Endothelial cell (in vitro differentiated cells): ENCODE measurements at places on chromosomes 7 and 10.

DNA sequence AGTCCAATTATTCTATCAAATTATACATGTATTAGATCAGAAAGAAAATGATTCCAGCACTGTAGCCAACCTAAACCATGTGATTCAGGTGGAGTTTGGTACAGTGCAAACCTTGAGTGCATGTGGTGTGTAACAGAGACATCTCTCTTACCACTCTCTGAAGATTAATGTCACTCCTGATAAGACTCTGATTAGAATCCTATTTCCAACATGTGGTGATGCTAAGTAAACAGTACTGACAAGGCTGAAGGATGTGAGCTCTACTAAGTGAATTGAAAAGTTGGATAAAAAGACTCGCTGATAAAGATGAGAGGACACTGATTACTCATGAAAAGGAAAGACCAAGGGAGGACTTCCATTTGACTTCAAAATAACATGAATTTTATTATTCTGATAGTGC lies 232.0 kb downstream of the SDK1 start:
- no peak for DNase-seq

DNA sequence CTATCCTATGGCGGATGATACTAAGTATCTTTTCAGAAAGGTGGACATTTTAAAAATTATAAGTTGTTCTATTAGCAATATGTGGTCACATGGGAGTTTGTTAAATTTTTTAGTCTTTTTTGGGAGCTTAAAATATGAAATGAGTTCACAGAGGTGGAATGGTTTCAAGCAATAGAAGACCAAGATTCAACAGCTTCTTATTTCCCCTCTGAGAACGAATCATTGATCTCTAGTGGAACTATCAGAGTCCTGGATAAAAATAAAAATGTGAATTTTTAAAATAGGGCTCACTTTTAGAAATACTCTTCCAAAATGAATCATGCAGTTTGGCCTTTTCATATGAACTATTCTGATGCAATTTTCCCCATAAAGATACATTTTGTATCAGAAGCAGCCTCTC lies 467.7 kb upstream of the KLF6 start:
- DNase-seq = no peak

DNA sequence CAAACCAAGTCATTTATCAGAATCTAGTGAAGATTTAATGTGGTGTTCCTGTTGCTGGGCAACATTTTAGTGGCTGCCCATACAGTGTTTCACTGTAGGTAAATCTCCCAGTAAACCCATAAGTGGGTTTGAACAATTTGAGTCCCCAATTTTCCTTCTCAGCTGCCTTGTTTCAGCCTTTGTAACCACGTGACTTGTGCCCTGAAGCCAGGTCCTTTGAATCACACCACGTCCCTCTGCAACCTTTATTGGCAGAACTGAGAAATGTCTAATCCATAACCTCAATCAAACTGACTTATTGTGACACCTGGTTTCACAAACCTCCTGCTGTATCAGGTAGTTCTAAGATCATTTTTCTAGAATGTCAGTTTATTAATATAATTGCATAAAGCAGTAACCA lies 30.1 kb downstream of the SND1 start:
- DNase-seq = no peak

GRCh38 chr10:79938728-79939406 lies 10.0 kb downstream of the SFTPD start:
- peak; percentile 22 for DNase-seq

DNA sequence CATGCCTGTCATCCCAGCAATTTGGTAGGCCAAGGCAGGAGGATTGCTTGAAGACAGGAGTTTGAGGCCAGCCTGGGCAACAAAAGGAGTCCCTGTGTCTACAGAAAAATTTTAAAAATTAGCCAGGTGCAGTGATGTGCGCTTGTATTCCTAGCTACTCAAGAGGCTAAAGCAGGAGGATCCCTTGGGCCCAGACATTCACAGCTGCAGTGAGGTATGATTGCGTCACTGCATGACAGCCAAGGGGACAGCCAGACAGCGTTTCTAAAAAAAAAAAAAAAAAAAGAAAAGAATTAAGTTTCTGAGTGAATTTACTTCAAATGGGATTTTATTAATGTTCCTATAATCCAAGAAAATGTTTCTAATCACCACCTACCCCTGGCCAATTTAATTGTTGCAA lies 87.4 kb upstream of the RNF148 start:
- DNase-seq = no peak

DNA sequence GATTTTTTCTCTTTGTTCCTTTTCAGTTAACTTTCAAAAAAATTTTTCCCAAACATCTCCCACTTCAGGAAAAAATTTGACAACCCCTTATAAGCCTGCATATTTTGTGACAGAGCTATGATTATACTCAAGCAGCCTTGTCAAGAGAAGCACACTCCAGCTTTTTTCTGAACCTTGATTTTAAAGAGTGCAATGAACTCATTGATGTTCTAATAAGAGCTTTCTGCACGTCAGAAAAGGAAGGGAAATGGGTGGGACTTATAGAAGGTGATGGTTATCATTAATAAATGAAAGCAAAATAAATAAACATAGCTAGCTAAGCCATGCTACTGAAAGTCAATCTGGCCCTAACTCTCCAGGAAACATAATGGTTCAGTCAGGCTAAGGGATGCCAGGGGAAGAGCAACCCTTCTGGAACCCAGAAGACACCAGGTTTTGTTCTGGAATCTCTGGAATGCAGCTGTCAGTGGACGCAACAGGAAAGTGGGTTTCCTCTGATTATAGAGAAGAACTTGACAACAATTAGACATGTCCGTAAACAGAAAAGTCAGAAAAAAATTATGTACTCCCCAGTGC lies 76.1 kb downstream of the NHLRC2 start:
- DNase-seq = no peak

DNA sequence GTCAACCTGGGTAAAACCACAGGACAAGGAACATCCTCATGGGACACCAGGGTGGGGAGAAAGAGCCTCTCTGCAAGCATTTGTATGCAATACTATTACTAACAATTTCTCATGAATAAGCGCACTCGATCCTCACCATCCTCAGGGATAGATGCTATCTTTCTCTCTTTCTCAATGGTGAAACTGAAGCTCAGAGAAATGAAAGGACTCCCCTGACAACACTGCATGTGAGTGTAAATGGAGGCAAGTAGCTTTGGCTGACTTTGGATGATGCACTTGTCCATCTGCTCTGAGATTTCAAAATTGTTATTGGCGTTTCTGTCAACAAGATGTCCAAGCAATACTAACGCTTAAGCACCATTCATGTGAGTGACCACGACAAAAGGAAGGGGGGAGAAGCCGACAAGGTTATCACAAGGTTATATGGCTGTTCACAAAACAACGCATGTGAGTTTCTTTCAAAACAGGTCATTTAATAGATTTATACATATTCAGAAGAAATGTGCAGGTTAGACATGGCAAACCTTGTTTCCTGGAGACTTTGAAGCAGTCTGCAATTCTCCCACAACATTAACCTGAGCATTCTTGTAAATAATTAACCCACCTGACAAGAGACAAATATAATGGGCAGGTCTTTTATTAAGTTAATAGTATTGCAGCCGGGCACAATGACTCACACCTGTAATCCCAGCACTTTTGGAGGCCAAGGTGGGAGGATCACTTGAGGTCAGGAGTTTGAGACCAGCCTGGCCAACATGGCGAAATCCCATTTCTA lies 54.0 kb downstream of the IFIT5 start:
- DNase-seq = no peak

DNA sequence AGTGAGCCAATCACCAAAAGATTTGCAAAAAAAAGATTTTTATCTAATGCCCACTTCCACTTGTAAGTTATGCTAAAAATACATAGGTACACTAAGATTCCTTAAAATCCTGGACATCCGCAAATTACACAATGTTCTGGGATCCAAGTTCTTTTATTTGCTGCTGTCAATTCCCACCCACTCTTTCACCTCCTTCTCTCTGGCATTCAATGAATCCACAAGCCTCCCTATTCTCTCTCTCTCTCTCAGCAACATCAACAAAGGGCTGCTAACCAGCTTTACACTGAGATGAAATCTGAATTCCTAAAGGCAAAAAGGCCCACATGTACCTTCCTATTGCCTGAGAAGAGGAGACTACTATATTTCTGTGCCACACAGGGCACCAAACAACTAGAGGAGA lies 99.9 kb downstream of the ARMH3 start:
- no peak for DNase-seq

DNA sequence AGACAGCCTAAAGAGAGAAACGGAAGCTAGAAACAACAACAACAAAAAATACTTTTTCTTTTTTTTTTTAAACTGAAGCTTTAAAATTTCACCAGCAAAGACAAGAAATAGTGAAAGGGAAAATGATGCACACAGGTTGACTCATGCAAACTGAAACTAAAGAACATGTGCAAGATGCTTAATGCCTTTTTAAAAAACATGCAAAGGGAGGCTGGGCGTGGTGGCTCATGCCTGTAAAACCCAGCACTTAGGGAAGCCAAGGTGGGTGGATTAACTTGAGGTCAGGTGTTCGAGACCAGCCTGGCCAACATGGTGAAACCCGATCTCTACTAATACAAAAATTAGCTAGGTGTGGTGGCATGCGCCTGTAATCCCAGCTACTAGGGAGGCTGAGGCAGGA lies 15.1 kb upstream of the CUBN start:
- no peak for DNase-seq

- DNase-seq = no peak
Observed at GRCh38 chr7:38321515-38321944, 48.1 kb upstream of the TARP start.

DNA sequence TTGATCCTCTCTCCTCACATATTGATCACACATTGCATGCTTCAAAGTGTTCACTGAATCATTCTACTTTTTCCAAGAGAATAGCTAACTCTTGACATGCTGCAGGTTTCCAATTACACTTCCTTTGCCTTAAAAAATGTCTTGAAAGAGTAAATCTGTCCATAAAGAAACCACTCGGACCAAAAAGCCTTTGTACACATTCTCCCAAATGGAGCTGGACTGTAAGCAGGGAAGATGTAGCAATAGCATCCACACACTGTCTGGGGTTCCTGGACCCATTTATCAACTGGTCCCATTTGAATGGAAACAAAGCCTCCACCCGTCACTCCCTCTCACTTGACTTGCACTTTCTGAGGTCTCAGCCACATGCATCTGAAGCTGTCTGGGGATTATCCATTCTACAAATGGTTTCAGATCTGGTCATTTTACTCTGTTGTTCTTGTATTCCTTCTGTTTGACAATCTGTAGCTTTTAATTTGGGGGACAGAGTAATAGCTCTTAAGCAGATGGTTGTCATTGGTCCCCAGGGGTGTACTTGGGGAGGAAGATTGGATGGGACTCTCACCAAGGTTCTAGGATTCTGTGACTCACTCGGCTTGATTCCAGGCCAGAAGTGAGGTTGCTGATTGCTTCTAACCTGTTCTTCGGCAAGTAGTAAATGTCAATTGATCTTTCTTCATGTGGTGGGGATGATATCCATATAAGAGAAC lies 203.5 kb downstream of the HIBADH start:
- DNase-seq = no peak

GRCh38 chr7:101973130-101973529 lies 155.7 kb downstream of the CUX1 start:
- DNase-seq = no peak

DNA sequence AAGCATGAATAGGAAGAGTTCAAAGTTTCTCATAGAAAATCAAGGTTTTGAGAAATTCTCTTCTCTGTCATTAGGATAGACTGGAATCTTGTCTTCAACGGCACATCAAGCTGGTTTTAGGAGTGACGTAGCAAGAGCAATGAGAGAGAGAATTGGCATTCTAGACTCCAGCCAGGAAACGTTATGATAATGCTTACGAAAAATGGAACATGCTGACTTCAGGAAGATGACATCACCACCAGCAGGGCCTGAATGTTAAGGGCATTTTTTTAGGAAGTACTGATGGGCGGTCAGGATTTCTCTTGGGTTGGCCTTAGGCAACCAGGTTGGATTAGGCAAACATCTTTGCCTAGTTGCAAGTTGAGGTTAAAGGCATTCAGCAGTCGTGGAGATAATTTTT lies 213.2 kb upstream of the CTBP2 start:
- DNase-seq = no peak

DNA sequence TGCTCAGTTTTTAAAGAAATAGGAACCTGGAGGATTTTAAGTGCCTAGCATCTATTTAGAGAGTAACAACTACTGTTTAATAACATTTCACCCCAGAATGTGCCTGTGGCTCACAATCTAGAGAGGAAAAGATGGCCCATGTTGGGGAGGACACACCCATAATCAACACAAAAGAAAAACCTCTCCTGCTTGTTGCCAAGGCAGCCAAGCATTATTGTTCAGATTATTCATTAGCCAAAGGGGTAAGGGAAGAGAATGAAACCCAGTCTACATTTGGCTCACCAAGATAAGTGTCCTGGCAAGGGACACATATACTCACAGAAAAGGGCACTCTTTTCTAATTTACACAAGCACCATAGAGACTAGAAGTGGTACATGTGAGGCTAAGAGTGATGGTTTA lies 17.7 kb upstream of the IFIT1B start:
- DNase-seq = no peak

- no peak for DNase-seq
Observed at GRCh38 chr7:122770686-122771335, 68.1 kb upstream of the RNF148 start.

GRCh38 chr10:102473445-102474331 lies 22.3 kb upstream of the C10orf95 start:
- no peak for DNase-seq

- DNase-seq = no peak
Observed at GRCh38 chr7:22256541-22257096, 100.3 kb downstream of the RAPGEF5 start.

- no peak for DNase-seq
Observed at GRCh38 chr10:33145451-33146188, 187.6 kb upstream of the ITGB1 start.

GRCh38 chr10:71555087-71555723 lies 158.5 kb downstream of the CDH23 start:
- no peak for DNase-seq

GRCh38 chr7:30313348-30313747 lies 29.0 kb downstream of the ZNRF2 start:
- no peak for DNase-seq

DNA sequence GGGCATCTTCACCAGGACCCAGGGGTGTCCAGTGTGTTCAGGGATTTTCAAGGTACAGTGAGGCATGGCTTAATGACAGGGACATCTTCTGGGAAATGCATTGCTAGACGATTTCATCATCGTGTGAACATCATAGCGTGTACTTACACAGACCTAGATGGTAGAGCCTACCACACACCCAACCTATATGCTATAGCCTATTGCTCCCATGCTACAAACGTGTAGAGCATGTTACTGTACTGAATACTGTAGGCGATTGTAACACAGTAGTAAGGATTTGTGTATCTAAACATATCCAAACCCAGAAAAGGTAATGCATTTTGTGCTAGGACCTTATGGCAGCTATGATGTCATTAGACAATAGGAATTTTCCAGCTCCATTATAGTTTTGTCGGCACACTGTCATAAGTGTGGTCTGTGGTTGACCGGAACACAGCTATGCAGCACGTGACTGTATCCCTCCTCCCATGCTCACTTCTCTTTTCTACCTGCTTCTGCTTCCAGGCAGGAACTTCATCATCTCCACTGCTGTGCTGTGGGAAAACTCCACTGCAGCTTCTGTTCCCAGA lies 416.2 kb upstream of the NFE2L3 start:
- DNase-seq = no peak

- DNase-seq = no peak
Observed at GRCh38 chr7:41755096-41755495, 52.2 kb upstream of the INHBA start.

- DNase-seq = no peak
Observed at GRCh38 chr10:69486922-69487730, 35.9 kb downstream of the TSPAN15 start.
